ENCODE measurements at places on chromosomes 11 and 22. TPM values are rescaled to one million over a fixed set of nuclear protein-coding genes. Genes with fewer than 3 reads are reported as not detected.

The CEND1 gene
- 1.1 TPM for polyA plus RNA-seq

The OR10D3 gene
- polyA plus RNA-seq = not detected

The NPTXR gene
- 1.7 TPM for polyA plus RNA-seq

The MMP10 gene
- polyA plus RNA-seq = 0.97 TPM

The MYOD1 gene
- not detected for polyA plus RNA-seq
